ENCODE measurements at places on chromosomes 2 and 18. TPM values are rescaled to one million over a fixed set of nuclear protein-coding genes. Genes with fewer than 3 reads are reported as not detected.

DNA sequence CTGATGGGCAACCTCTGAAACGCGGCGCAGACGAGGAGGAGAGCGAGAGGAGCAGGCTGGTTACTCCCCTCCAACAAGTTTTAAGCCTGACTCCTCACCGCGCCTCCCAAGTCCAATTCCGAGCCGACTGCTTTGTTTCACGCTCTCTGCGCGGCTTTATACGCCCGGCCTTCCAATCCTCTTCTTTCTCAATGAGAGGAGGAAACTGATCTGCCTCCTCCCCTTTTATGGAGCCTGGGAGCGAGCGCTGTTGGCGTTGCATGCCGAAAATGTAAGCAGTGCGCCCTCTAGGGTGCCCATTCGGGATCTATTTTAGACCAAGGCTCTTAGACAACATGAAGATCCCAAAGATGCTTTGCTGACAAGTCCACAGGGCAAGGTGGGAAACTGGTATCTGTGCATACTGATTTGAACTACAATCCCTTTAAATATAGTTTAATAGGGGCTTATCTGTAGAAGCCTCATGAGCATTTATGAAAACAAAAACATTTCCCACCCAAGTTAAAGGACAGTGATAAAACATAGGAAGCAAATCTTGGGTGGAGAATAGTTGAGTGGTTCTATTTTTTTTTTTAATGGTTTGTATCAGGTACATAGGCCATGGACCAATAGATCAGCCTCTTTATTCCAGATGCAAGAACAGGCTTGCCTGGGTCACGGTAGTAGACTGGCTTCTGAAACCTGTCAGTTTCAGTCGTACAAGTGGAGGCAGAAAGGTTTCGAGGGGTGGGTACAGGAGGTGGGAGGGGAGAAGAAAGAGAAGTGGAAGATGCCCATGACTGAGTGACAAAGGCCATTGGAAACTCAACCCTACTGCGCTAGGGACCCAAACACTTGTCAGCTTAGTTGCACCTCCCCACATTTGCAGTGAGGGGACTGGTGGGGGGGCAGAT, at the start of gene RND3:
RND3 (minus strand) TSS at position 131 of the 893 bp plus-strand sequence. CDS start 250 bp downstream, outside the sequence.
- peak within 1 kb of the TSS; percentile 22 for H3K4me3 ChIP-seq
- H3K36me3 ChIP-seq, result no peaks in the 10 kb centered on the region
- H3K4me1 ChIP-seq, result peaks cover 8% of the 10 kb centered on the region
- peak; percentile 51 for DNase-seq

DNA sequence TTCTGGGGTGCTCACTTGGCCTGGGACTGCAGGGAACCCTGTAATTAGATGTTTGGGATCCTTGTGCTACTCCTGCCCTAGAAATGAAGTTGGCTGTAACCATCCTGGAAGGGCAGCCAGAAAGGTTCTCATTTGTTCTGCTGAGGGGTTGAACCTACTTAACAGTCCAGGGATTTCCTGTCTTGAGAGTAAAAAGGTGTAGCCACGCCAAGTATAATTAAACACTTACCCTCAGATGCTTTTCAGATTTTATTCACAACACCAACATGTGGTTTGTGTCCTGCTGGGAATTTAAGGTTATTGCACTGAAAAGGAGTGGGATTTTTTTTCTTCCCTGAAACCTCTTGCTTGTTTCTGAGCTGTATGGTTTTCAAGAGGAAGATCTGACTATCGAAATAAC, 222.4 kb upstream of the APCDD1 start:
- H3K27me3 ChIP-seq, result no peaks in the 10 kb centered on the region
- no peak for DNase-seq
- no peak overlapping the region for H3K27ac ChIP-seq
- no peaks in the 10 kb centered on the region for H3K36me3 ChIP-seq

DNA sequence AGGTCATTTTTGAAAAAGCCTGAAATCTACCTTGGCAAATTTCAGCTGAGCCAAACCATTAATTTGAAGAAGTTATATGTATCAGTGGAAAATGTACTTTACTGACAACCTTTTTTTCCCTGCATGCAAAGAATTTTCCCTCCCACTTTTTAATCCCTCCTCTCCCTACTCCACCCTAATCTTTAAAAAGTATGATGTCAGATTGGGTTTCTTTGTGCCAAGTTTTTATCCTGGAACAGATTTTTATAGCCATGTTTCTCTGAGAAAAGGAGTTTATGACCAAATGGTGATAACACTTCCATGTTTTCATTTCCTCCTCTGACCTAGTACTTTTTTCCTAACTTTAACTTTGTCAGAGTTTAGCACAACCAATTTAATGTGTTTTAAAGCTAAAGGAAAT, 250.3 kb upstream of the FOSL2 start:
- no peak overlapping the region for H3K27ac ChIP-seq
- no peak for DNase-seq
- no peak overlapping the region for H3K4me3 ChIP-seq
- peaks cover 14% of the 10 kb centered on the region for H3K36me3 ChIP-seq

DNA sequence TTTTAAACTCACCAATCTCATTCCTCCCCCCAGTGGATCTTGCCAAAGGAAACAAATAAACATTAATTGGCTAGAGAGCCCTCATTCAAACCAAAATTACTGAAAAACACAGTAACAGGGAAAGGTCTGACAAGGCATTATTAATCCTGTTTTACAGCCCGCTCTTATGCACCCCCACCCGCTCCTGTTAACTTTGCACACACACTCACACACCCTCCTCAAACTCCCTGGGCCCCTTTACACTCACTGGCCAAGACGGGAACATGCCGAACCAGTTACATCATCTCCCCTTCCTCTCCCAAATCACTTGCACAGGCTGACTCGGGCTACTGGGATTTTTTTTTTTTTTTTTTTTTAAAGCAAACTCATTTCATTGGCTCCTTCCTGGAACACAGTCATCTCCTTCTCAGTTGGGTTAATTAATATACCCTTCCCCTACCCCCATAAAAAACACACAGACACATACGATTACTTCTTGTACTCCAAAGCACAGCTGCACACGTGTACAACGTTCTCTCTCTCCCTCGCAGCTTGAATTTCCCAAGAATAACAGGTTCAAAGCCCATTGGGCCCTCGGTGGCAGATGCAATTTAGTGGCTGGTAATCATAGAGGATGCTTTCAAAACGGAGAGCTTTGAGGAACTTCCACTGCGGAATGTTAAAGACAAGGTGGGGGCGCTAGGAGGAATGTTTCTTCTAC, 31.8 kb downstream of the KLF7 start:
- H3K27me3 ChIP-seq, result no peaks in the 10 kb centered on the region
- DNase-seq, result no peak
- peaks cover 33% of the 10 kb centered on the region for H3K4me1 ChIP-seq
- H3K36me3 ChIP-seq, result peaks cover 61% of the 10 kb centered on the region

DNA sequence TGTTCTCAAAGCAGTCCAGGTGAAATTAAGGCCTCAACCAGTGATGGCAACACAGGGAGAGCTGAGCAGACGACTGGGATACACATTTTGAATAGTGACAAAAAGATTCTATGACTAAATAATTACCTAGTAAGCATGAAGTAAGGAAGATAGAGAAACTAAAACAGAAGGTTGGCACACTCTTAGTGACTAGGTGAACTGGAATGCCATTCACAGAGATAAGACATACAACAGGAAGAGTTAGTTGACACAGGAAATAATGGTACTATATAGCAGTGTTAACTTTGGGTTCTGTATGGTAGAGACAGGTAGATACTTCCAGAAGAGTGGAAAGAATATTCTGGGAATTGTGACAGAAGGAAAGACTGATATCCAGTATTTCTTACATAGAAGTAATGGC, 181.8 kb upstream of the NT5C1B start:
- H3K36me3 ChIP-seq, result no peaks in the 10 kb centered on the region
- no peak overlapping the region for H3K4me3 ChIP-seq
- no peaks in the 10 kb centered on the region for H3K4me1 ChIP-seq
- H3K27me3 ChIP-seq, result no peaks in the 10 kb centered on the region
- no peak for DNase-seq

DNA sequence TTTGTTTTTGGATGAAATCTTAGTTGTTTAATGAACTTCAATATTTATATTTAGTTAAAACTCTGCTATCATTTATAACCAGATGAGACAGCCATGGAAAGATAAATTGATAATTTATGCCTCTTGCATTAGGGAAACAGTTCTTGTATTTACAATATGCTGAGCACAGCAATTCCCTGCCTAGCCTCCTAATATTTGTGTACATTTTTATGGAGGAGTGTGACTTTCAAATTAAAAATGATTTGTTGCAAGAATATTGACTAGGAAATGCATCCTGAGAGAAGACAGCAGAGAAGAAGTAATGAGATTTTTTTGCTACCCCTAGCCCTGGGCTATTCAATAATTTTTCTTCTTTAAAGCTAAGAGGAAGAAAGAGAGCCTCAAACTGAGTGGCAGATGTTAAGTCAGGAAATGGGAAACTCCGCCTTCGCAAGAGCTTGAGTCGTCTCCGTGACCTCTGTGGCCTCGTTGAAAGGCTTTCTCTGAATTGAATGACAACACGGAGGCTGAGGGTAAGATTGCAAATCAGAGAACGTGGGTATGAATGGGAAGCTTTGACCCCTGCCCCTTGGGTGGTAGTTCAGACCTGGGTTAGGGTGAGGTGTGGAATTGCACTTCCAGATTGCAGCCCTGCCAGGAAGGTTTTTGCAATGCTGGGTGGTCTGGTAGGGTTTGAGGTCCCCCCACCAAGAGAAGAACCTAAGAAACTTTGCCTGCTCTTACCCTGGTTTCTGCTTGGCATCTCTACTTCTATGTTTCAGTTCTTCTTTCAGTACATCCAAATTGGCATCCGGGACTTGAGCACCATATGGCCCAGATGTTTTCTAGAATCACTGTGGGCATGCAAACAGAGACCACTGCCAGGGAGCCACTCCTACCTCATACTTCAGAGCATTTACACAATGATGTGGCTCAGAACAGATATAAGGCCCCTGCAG, 210.3 kb upstream of the RBMS1 start:
- H3K4me1 ChIP-seq, result peaks cover 10% of the 10 kb centered on the region
- DNase-seq, result peak; percentile 28
- H3K4me3 ChIP-seq, result no peak overlapping the region
- H3K27ac ChIP-seq, result no peak overlapping the region
- H3K27me3 ChIP-seq, result no peaks in the 10 kb centered on the region

GRCh38 chr2:218010140-218010983, 7.6 kb upstream of the TNS1 start:
- H3K27me3 ChIP-seq, result peaks cover 39% of the 10 kb centered on the region
- peak overlapping the region; percentile 7 for H3K4me3 ChIP-seq
- no peak overlapping the region for H3K27ac ChIP-seq

- peaks cover 30% of the 10 kb centered on the region for H3K36me3 ChIP-seq
- H3K27me3 ChIP-seq, result no peaks in the 10 kb centered on the region
- H3K4me3 ChIP-seq, result no peak overlapping the region
- H3K27ac ChIP-seq, result no peak overlapping the region
These were observed 18.7 kb upstream of the ELAC1 start for GRCh38 chr18:50949185-50949584.

GRCh38 chr2:184646593-184646992, 48.3 kb downstream of the ZNF804A start:
- no peak overlapping the region for H3K4me3 ChIP-seq
- H3K27ac ChIP-seq, result no peak overlapping the region
- H3K4me1 ChIP-seq, result no peaks in the 10 kb centered on the region
- no peaks in the 10 kb centered on the region for H3K27me3 ChIP-seq
- no peaks in the 10 kb centered on the region for H3K36me3 ChIP-seq

DNA sequence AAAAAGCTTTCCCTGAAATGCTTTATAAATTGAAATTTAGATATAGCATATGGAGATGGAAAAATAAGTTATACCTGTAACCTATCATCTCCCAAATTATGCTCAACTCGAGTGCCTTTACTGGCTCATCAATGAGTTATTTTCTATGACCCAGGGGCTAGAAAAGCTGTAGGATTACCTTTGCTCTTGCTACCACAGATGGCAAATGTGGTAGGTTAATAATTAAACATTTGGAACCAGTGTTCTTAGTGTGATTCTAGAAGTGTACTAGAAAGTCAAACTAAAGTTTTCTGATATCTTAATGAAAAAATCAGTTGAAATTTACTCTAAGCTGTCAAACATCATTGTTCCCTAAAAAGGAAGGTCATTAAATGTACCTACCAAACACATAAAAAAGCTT, 22.5 kb downstream of the ALS2 start:
- no peak for DNase-seq
- H3K27ac ChIP-seq, result no peak overlapping the region
- H3K36me3 ChIP-seq, result peaks cover 5% of the 10 kb centered on the region

DNA sequence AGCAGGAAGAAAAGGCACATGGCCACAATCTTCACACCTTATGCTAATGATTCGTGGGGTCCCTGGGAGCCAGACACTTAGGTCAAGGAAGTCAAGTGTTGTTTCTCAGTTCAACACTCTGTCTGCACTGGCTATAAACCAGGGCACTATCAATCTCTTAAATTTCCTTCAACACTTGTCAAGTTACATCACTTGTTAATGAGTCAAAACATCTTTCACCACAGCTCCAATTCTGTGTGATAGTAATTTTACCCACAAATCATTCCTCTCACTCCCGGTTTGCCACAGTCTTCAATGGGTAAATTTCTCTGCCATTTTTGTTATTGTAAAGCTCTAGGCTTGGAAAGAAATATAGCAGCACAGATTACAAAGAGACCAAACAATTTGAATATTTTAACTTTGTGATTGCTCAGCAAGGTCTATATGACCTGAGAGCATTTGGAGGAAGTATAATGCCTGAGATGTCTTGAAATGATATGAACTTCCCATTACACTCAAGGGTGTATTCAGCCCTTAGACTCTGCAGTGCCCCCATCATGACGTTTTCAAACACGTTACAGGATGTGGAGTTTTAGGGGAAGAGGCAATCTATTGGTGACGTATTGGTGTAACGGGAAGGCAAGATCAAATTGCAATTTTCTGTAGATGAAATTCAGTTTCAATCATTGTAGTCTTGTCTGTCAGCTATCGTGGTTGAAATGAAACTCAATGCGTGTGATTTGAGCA, 78.7 kb downstream of the ICOS start:
- peak overlapping the region; percentile 58 for H3K27ac ChIP-seq
- peaks cover 67% of the 10 kb centered on the region for H3K4me1 ChIP-seq
- peaks cover 16% of the 10 kb centered on the region for H3K36me3 ChIP-seq

GRCh38 chr2:197377670-197378069, 57.2 kb downstream of the SF3B1 start:
- no peaks in the 10 kb centered on the region for H3K36me3 ChIP-seq
- no peak overlapping the region for H3K27ac ChIP-seq
- DNase-seq, result no peak
- peaks cover 5% of the 10 kb centered on the region for H3K27me3 ChIP-seq

GRCh38 chr2:104289651-104290565, 564.0 kb upstream of the POU3F3 start:
- no peak overlapping the region for H3K4me3 ChIP-seq
- no peaks in the 10 kb centered on the region for H3K27me3 ChIP-seq
- no peaks in the 10 kb centered on the region for H3K4me1 ChIP-seq
- DNase-seq, result no peak
- H3K36me3 ChIP-seq, result no peaks in the 10 kb centered on the region

NYAP2 gene
- total RNA-seq, result not detected

DAW1 gene
- total RNA-seq, result not detected

VIL1 gene
- total RNA-seq, result not detected

DPP10 gene
- not detected for total RNA-seq

CPLX4 gene
- total RNA-seq, result not detected

HOXD10 gene
- total RNA-seq, result not detected

Measured in activated CD4-positive, alpha-beta memory T cell treated with anti-CD3 and anti-CD28 coated beads, Interleukin-2, amount 10 ng/mL, durations not matched to agents 7 days and 5 days (primary cell).